Omental fat pad (tissue), 4 donors: ENCODE measurements at places on chromosomes 6 and 20.

DNA sequence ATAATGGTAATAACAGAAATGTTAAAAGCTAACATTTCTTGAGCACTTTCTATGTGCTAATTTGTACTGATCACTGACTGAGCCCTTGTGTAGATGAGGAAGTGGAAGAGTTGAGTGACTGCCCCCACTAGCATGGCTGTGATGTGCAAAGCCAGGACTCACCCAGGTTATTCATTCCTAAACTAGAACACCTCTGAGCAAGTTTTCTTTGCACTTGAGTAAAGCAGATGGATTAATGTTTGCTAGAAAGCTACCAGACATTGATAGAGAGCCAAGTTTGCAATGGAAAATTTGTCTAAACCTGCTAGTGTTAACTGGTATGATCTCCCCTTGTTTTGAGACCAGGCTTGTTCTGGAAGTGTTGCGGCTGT, 467.4 kb upstream of the PLCB4 start:
- no peak for DNase-seq

- DNase-seq = no peak
These were observed 125.2 kb downstream of the HIVEP2 start for GRCh38 chr6:142819603-142820337.

GRCh38 chr6:26059941-26060340, 27.3 kb upstream of the HFE start:
- DNase-seq = no peak

DNA sequence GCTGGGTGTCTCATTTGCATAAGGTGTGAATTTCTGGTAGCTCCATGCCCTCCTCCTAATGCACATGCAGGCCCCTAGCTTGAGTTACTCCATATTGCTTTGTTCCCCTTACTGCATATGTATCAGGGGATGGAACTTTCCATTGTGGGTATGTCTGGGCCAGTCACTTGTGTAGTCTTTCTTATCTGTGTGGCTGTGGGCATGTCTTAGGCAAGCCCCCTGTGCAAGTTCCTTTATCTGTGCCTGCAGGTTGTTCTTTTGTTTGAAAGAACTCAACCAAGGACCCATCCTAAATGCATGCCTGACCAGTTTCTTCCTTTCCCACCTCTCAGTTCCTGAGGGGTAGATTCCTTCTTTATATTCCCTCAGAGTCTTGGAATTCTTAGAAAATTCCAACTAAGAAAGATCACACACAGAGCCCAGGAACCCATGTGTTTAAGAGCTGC, 23.6 kb downstream of the MBOAT1 start:
- no peak for DNase-seq

DNA sequence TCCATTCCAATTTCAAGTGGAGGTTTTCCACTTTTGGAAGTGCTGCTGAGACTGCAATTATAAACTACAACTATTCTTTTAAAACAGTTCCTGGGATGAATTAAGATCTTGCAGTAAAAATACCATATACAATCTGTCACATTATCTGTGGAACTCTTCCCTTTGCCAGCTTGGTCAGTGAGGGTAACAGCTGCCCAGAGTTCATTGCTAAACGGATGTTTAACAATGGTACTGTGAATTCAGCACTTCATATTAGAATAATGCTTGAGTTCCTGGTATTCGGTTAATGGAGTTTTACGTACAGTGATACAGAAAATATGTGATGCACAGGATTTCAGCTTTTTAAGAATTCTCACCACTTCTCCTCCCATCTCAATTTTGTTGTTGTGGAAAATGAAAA, 51.5 kb downstream of the KCNS1 start:
- DNase-seq = no peak

DNA sequence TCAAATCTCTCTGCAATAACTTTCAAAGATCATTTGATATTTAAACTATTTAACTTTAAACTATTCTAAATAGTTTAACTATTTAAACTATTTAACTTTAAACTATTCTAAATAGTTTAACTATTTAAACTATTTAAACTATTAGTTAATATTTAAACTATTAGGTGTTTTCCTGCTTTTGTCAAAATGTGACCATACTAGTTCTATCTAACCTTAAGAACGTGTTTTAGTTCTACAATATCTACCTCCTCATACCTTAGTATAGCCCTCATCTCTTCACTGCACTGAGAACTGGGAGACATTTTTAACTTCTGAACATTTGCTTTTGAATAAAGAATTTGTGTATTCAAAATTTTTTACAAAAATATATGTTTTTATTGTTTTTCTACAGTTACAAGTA, 429.1 kb downstream of the ADGRB3 start:
- no peak for DNase-seq

DNA sequence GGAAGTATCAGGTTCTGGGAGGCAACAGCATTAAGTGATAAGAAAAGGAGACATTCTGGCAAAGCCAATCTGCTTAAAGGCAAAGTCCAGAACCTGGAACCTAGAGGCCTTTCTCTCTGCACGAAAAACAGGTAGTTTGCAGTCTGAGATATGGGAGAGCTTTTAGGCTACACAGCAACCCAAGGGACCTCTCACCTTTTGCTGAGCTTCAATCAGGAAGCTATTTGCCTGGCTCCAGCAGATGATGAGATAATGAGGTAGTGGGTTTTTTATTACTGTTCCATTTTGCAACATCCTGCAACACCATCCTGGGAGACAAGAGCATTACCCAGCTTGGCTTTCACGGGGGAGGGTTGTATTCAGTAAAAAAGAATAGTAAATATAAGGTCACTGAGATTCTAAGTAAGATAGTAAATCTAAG, 143.1 kb downstream of the ADGRG6 start:
- DNase-seq = no peak

- no peak for DNase-seq
These were observed 40.0 kb downstream of the BICRAL start for GRCh38 chr6:42821846-42822245.

DNA sequence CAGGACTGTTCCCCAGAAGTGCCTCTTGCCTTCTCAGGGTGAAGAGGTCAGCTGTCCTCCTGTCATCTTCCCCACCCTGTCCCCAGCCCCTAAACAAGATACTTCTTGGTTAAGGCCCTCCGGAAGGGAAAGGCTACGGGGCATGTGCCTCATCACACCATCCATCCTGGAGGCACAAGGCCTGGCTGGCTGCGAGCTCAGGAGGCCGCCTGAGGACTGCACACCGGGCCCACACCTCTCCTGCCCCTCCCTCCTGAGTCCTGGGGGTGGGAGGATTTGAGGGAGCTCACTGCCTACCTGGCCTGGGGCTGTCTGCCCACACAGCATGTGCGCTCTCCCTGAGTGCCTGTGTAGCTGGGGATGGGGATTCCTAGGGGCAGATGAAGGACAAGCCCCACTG, 9.8 kb downstream of the PI16 start:
- no peak for DNase-seq

- DNase-seq = no peak
These were observed 8.0 kb downstream of the JAG1 start for GRCh38 chr20:10665791-10666190.

GRCh38 chr6:113634352-113635163, 222.6 kb upstream of the MARCKS start:
- DNase-seq = no peak

DNA sequence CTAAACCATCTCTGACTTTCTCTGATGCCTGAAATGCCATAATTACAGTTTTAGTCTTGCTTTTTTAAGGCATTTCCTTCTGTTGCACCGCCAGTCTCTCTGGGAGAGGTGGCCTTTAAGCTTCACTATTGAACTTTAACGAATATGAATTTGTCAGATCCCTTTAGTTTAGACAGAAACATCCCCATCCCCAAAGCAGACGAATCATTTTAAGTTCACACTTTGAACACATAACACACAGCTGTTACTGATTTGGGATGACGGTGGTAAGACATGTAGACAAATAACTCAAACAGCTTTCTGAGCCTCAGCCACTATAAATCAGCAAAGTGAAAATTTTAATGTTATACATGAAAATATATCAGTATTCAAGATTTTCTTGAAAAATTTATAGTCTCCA, 7.2 kb upstream of the IPCEF1 start:
- DNase-seq = no peak

- DNase-seq = no peak
These were observed 94.5 kb downstream of the BACH2 start for GRCh38 chr6:90202156-90202555.

GRCh38 chr6:149235130-149235561, 82.4 kb upstream of the TAB2 start:
- no peak for DNase-seq

DNA sequence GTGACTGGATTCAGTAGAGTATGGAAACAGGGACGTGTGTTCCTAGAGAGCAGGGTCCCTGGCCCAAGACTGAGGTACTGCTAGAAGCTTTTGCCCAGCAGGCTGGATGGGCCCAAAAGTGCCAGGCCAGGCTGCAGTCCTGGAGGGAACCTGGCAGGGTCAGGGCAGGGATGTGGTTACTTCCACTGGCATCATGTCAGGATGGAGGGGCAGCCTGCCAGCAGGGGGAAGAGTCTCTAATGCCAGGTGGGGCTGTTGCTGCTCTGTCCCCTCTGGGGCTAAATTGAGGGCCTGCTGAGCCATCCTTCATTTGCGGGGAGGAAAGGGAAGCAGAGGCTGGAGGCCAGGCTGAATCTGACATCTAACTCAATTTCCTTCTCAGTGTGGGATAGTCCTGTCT, 17.2 kb downstream of the ZDHHC14 start:
- no peak for DNase-seq

GRCh38 chr20:21670981-21671380, 34.5 kb upstream of the PAX1 start:
- no peak for DNase-seq

GRCh38 chr6:57017069-57017468, 29.4 kb upstream of the KIAA1586 start:
- no peak for DNase-seq

- DNase-seq = no peak
These were observed 8.5 kb upstream of the SOD2 start for GRCh38 chr6:159701413-159701999.

- DNase-seq = no peak
These were observed 866.1 kb upstream of the ADGRB3 start for GRCh38 chr6:67768972-67769371.

DNA sequence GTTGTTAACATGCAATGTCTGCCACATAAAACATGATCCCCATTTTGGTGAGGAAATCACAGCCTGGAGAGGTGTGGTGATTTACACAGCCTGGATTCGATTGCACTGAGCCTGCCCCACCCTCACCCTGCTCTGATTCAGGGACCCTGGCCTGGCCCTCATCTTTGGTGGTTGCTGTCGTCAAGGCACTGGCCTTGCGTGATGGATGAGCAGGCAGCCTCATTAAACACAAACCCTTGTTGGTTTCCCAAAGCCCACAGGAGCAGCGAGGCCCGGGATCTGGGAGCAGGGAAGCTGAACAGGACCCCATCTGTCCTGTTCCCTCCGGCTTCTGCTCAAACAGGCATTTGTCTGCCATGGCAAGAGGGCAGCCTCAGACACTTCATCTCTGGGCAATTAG, 70.8 kb downstream of the CHMP4B start:
- DNase-seq = no peak

- DNase-seq = no peak
These were observed 30.8 kb upstream of the COL19A1 start for GRCh38 chr6:69835414-69836179.

DNA sequence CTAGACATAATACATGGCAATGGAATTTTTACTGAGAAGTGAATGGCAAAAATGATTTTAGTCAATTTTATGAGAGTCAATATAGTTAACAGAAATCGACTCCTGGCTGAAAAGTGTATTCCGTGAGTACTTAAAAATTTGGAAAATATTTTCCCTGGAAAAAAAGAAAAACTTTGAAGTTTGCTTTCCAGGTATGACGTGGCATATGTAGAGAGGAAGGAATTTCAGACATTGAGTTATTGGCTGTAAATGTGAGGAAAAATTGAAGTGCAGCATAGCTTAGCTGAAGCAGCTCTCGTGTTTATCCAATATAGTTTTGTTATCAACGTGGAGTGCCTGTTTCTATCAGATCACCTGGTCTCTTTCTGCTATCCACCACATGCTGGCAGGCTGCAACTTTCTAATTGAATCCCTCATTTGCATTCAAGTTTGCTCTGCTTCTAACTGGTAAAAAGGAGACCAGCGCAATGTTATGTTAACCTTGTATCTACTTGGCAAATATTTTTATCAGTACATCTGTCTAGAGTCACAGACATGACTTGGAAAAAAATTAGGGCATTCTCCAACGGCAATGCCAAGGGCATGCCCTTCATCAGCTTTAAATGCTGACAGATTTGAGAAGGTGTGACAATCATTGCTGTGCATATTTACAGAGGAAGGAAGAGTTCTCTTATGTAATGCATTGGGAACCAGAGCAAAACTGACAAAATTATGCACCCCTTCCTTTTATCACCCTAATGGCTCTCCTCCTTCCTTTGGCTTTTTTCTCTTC, 1102.8 kb upstream of the FLRT3 start:
- DNase-seq = no peak

- DNase-seq = no peak
These were observed 104.9 kb upstream of the IYD start for GRCh38 chr6:150263765-150264404.

GRCh38 chr6:150320442-150320841, 48.4 kb upstream of the IYD start:
- DNase-seq = no peak

DNA sequence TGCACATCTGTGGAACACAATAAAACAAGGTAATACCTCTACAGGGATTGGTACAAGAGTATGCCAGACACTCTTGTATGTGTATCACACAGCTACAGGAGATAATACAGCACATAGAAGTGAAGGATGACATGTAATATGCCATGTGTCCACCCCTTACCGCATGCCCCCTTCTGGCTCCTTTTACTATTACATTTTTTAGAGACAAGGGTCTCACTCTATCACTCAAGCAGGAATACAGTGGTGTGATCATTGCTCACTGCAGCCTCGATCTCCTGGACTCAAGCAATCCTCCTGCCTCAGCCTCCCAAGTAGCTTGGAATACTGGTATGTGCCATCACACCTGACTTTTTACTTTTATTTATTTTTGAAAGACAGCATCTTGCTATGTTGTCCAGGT, 4.2 kb upstream of the NCR3 start:
- DNase-seq = no peak

DNA sequence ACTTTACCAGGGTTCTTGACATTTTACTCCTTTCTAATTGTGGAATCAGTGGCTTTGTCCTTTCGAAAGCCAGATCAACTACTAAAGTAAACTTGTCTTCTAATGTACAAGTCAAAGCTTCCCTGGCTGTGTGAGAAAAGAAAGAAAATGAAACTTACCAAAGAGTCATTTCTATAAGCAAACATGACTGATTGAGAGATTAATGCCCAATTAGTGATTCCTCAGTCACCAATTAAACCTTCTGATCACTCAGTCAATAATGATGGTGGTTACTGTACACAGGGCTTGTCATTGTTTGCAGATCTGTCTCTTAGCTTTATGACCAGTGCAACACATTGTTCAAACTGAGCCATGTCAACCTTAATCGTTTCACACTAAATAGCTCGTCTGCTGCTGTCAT, 1168.4 kb upstream of the CITED2 start:
- DNase-seq = no peak

- DNase-seq = no peak
These were observed 36.5 kb downstream of the GJA10 start for GRCh38 chr6:89930789-89931188.

DNA sequence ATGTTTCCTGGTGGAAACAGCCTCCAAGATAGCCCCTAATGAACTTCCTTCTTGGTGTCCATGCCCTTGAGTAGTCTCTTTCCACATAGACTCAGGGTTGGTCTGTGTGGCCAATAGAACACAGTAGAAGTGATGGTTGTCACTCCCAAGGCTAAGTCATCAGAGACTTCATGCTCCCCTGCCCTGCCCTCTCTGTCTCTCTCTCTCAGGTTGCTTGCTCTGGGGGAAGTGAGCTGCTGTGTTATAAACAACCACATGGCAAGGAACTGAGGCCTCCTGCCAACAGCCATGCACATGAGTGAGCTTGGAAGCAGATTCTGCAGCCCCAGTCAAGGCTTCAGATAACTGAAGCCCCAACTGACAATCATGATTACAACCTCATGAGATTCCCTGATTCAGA, 85.3 kb upstream of the SLC22A16 start:
- no peak for DNase-seq
